ENCODE measurements at places on chromosomes 4 and X. TPM values are rescaled to one million over a fixed set of nuclear protein-coding genes. Genes with fewer than 3 reads are reported as not detected.

DNA sequence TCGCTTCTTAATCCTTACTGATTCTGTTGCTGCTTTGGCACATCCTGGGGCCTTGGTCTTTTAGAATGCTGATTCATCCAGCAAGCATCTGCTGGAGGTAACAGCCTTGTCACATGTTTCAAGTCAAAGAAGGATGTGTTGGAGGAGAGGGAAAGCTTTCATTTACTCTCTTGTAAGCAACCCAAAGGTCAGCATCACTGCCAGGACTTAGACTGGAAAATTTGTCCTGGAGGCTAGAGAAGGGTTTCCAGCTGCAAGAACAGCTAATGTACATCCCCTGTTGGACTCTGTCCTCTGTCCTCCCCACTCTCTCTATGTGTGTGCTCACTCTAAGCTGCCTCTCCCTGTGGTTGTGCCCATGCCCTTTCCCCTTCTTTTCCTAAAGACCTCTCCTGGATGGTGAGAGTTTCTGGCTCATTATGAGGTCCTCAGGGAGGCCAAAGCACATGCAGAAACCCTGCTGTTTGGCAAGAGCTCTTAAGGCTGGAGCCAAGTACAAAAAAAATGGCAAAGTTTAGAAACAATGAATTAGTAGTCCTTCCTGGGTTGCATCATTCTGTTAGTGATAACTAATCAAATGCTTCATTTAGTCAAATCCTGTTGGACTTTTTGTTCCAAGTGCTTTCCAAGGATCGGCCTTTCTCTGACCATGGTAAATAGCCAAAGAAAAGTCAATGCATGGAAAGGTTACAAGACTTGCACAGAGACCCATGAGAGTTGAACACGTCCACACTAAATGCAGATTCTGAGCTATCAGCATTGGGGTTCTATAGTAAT, 13.4 kb upstream of the SRPX start:
- peak; percentile 94 for DNase-seq

GRCh38 chrX:132505116-132505515, 16.3 kb upstream of the MBNL3 start:
- DNase-seq: no peak

DNA sequence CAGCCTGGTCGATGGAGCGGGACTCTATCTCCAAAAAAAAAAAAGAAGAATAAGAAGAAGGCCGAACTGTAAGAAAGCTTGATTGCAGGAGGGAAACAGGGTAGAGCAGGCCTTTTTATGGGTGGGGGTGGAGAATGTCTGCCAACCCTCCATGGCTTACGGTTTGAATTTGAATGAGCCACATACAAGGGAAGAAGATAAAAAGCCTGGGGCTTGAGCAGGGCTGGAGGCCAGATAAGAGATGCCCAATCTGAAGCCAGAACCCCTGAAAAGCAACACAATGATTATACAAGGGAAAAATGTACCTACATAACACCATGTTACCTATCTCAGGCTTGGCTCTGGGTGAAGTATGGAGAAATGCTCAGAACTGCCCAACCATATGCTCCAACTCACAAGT, 57.3 kb upstream of the TRIM2 start:
- DNase-seq: no peak

DNA sequence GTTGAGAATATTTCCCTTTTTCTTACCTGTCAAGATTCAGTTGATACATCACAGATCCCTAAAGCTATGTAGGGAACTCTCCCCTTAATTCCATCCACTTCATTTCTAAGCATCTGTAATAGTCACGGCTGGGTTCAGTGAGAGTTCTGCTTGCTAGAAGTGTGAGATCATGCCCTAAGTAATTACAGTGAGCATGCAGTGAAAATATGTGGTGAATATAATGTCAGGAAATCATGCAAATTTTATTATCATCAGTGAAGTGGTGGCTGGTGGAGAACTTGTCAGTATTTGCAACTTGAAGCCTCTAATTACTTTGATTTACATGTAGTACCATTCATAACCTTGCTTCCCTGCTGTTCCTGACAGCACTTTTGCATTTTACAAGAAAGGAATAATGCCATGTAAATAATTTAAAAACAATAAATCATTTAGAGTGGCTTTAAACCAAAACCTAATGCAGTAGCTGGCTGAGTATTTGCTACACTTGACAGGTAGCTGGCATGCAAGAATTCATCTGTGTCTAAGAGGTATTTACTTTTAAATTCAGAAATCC, 28.3 kb upstream of the CFAP299 start:
- DNase-seq: no peak

GRCh38 chrX:16067886-16068515, 55.4 kb upstream of the GRPR start:
- DNase-seq: no peak

- no peak for DNase-seq
These were observed 140.2 kb upstream of the PJA1 start for GRCh38 chrX:69305333-69306062.

- DNase-seq: peak; percentile 50
These were observed 35.7 kb upstream of the FMR1 start for GRCh38 chrX:147875866-147876596.

DNA sequence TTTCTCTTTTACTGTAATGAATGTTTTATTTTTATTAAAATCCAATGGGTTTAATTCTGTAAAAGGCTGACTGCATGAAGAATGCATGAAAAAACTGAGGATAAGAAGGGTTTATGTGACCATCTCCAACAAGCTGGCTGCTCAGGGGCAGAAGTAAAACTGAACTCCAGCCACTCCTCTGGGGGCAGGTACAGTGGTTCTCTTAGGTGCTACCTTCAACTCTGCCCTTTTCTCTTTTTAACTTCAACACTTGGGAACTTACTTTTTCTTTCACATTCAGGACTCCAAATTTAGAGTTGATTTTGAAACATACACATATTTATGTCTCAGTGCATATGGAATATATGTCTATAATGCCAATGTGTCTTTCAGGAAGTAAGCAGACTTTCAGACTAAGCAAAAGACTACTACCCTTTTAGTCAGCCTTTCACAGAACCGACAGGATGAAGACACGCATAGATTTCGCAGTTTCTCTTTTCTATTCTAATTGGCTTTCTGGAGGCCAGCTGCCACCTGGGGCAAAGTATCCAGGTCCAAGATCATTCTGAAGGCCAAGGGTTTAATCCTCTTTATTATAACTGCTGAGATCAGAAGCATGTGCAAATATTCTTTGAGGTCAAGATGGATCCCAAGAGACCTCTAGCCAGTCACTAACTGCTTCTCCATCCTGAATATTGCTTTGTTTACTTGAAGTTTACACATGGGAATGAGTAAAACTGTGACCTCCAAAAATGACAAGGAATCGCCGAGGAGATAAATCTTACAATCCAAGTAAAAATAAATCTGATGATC, 30.7 kb downstream of the HS3ST1 start:
- no peak for DNase-seq

GRCh38 chrX:153921511-153922446, 4.3 kb downstream of the ARHGAP4 start:
- DNase-seq: peak; percentile 20

GRCh38 chr4:103136671-103137445, 37.2 kb upstream of the BDH2 start:
- DNase-seq: no peak

The CCDC158 gene
- not detected for total RNA-seq

The NPY5R gene
- not detected for total RNA-seq

The MED14 gene
- total RNA-seq: 22.2 TPM

The ASB9 gene
- 12.3 TPM for total RNA-seq

The WWC2 gene
- total RNA-seq: 21.4 TPM

The SFRP2 gene
- 10.5 TPM for total RNA-seq

The MAGEA4 gene
- total RNA-seq: 0.60 TPM

Data from RPMI7951 (cell line).